ENCODE measurements at places on chromosomes 16 and 17. TPM values are rescaled to one million over a fixed set of nuclear protein-coding genes. Genes with fewer than 3 reads are reported as not detected.

PDK2 gene
- total RNA-seq: 64.2 TPM

USH1G gene
- 1.4 TPM for total RNA-seq

GAS2L2 gene
- 9.0 TPM for total RNA-seq

DNA sequence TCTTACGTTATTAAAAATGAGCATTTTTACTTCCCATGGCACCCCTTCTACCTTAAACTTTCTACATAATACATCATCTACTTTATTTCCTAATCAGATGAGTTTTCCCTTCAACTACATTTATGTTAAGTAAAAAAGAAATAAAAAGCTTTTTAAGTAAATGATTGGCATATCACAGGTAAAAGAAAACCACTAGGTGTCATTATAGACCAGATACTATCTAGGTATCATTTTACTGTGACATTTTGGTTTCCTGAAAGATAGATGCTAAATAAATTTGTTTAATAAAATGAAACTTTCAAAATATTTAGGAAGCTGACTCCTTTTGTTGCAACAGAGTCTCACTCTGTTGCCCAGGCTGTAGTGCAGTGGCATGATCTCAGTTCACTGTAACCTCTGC, 3.8 kb upstream of the CMTM1 start:
- H3K4me1 ChIP-seq: no peaks in the 10 kb centered on the region
- H3K4me3 ChIP-seq: no peak overlapping the region
- no peaks in the 10 kb centered on the region for H3K27me3 ChIP-seq
- no peak overlapping the region for H3K27ac ChIP-seq
- no peaks in the 10 kb centered on the region for H3K36me3 ChIP-seq

DNA sequence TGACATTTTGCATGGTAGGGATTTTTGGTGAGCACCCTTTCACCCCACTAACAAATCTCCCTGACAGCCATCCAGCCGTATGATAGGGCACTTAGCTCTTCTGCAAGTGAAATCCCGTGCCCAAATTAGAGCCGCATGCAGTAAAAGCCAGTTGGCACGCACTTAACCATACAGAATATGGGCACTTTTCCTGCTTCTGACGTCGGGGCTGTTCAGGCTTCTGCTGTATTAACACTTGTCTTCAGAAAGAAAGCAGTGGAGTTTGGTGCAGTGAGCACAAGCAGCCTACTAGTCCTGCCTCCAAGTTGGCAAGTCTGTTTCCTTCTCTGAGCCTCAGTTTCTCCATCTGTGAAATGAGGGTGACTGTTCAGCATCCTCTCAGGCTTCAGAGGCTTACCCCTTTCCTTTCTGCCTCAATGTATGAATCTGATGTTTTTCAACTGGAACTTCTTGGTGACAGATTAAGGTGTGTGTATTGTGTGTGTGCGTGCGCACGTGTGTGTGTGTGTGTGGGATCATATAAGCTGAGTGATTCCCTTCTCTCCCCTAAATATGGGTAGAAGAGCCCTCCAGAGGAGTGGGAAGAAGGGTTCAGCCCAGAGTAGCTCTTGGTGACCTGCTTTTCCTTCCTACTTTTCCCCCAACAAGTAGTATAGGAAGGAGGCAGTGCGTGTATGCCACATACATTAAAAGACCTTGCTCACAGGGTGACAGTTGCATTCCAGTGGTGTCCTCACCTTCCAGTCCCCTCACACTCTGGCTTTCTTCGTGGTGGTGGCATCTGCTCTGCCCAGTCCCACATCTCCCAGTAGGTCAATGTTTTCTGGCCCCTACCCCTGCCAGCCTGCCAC, 19.0 kb downstream of the IGF2BP1 start:
- no peaks in the 10 kb centered on the region for H3K27me3 ChIP-seq
- no peak overlapping the region for H3K27ac ChIP-seq
- no peaks in the 10 kb centered on the region for H3K36me3 ChIP-seq
- H3K4me3 ChIP-seq: no peak overlapping the region
- H3K4me1 ChIP-seq: no peaks in the 10 kb centered on the region

DNA sequence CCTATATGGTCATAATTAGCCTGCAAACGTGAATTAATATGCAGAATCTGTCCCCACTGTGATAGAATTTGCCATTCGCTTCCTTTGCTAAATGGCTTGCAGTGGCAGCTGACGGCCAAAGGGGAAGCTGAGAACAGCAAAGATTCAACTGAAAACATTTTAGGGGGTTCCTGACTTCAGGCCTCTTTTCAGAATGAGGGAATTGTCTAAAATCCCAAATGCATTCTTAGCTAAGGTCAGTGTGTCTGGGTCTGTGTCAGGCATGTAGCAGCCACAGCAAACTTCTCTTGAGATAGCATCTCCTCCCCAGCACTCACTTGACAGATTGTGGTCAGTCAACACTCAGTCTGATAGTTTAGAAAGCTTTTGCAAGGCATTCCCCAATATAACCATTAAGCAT, 701.1 kb downstream of the WWOX start:
- peaks cover 1% of the 10 kb centered on the region for H3K4me1 ChIP-seq
- H3K4me3 ChIP-seq: no peak overlapping the region
- no peak for DNase-seq

Measured in ovary (tissue), 10 donors.